ENCODE measurements at places on chromosomes 5 and 9.
A peak's percentile ranks its signal among the peaks of the same experiment; 100 is the strongest.

- no peak for DNase-seq
Measured at GRCh38 chr9:115207003-115207836, 89.3 kb upstream of the TNC start.

- DNase-seq, result no peak
Measured at GRCh38 chr5:149413477-149414210, 34.6 kb upstream of the IL17B start.

GRCh38 chr9:132743931-132744479 lies 73.7 kb downstream of the GTF3C4 start:
- DNase-seq, result no peak

DNA sequence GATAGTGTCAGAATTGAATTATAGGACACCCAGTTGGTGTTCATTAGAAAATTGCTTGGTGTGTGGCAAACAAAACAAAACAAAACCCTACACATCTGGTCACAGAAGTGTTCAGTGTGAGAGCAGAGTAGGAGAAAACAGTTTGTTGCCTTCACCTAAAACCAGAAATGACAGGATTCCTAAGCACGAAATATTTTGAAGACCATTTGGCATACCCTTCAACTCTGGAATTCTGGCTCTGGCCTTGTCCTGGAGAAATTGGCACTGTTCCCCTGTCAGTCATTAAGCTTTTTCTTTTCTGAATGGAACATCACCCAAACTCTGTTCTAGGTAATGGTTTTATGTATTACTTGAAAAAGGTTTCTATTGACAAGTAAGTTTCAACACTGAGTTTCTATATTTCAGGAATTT lies 110.2 kb upstream of the PCA3 start:
- no peak for DNase-seq

GRCh38 chr9:82117026-82117811 lies 128.6 kb downstream of the SPATA31D1 start:
- DNase-seq, result peak; percentile 12

GRCh38 chr5:142934051-142934762 lies 164.0 kb downstream of the ARHGAP26 start:
- no peak for DNase-seq

- no peak for DNase-seq
Measured at GRCh38 chr5:97839341-97840086, 656.5 kb upstream of the RIOK2 start.

All from NCI-H2081 (cell line).